ENCODE measurements at places on chromosomes 11 and 22. TPM values are rescaled to one million over a fixed set of nuclear protein-coding genes. Genes with fewer than 3 reads are reported as not detected.

The TECTA gene
- total RNA-seq, result 0.05 TPM

DNA sequence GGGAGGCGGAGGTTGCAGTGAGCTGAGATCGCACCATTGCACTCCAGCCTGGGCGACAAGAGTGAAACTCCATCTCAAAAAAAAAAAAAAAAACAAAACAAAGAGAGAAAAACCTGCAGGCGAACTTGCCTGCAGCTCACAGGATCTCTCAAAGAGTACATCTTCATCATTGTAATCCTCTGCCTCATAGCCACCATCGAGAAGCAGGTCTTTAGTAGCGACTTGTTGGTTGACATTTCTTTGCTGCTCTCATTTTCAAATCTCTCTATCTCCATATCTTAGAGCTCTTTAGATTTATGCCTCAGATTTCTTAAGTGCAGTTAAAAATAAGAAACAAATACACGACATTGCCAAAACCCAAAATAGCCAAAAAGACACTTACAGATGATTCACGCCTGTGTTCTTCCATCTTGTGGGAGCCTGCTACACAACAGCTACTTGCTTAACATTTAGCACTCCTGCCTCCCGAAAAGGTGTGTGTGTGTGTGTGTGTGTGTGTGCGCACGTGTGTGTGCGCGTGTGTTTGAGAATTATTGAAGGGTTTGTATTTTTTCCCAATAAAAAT is 14.6 kb downstream of the FAM227A start:
- DNase-seq, result no peak

DNA sequence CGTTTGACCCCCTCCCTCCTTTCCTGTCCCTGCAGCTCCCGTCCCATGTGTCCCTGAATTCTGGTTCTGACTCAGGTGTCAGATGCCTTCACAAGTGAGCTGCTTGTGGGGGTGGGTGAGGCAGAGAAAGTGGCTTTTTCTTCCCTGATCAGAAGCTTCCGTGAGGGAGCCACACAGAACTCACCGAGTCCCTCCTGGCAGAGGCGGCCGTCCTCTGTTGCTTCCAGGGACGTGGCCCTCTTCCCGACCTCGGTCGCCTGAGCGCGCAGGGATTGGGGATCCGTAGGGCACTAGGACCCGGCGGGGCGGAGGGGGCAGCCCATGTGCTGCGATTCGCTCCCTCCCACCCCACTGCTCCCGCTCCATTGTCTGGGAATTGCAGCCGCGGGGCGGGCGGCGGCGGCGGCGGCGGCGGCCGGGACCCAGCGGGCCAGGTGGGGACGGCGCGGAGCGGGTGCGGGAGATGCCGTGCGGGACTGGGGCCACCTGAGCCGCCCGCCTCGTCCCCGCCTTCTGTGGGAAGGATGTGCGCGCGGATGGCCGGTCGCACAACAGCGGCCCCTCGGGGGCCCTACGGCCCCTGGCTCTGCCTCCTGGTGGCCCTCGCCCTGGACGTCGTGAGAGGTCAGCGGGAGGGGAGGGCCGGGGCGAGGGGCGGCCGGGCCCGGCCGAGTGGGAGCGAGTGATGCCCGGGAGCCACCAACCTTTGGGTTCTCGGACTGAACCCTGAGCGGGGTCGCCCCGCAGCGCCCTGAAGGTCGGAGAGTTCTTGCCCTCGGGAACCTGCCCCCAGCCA is at the start of gene TMEM132A:
Gene TMEM132A, plus strand, starts transcription at position 351 of the 796 bp plus-strand sequence. Its CDS starts 174 bp downstream, at position 525.
- no peak for DNase-seq

DNA sequence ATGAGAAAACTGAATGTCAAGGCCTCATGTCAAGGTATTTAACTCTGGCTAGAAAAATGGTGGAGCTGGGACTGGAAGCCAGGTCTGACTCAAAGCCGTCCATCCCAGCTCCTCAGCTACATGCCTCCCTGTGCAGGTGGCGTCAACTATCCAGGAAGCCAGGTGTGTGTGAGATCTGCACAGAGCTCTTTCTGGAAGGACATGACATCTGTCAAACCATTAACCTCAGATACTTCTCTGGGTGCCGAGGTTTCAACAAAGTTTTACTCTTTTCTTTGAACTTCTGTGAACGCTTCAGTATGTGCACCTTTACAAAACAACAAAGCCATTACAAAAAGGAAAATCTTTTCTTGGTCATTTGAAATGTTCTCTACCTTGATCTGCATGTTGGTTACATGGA is 7.0 kb upstream of the CASTOR1 start:
- no peak for DNase-seq

- DNase-seq, result no peak
These were observed 3.3 kb downstream of the DDT start for GRCh38 chr22:23970816-23971486.

DNA sequence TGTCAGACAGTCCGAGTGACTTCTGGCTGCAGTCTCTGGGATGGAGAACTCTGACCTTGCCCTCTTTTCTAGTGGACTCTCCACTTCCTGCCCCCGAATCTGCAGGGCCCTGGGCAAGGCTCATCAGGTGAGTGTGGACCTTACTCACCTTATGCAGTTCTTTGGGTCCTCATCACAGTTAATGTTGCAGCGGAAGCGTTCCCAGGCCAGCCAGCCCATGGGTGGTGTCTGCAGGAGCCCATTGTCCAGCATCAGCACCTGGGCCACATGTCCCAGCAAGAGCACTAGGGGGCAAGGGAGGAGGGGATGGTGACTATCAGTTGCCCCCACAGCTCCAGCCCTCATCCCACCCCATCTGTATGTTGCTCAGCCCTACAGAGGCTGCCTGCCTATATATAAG is 2.3 kb downstream of the NAGA start:
- no peak for DNase-seq

The MS4A12 gene
- not detected for total RNA-seq

Measured in GM12878 (cell line).